ENCODE measurements at places on chromosomes 13 and 19.

GRCh38 chr13:47603365-47603764 lies 397.7 kb downstream of the SUCLA2 start:
- no peak for DNase-seq

GRCh38 chr13:32432856-32433255 lies 4.9 kb upstream of the N4BP2L1 start:
- no peak for DNase-seq

DNA sequence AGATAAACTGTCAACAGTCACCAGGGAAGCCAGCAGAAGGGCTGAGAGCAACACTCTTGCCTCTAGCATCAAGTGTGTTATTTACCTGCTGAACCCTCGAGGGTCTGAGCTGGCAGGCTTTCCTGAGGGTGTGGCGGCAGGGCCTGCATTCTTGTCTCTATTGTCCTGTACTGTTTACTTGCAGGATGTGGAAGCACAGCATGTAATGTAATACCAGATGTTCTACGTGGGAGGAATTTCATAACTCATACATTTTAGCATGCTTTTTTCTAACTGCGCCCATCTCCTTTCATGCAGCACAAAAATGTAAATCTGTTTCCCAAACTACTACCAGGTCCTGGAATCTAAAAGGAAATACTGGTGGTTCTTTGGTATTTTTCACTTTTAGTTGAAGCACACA lies 153.1 kb downstream of the RGCC start:
- no peak for DNase-seq

- DNase-seq = no peak
Observed at GRCh38 chr19:18669883-18670282, 13.6 kb upstream of the CRTC1 start.

DNA sequence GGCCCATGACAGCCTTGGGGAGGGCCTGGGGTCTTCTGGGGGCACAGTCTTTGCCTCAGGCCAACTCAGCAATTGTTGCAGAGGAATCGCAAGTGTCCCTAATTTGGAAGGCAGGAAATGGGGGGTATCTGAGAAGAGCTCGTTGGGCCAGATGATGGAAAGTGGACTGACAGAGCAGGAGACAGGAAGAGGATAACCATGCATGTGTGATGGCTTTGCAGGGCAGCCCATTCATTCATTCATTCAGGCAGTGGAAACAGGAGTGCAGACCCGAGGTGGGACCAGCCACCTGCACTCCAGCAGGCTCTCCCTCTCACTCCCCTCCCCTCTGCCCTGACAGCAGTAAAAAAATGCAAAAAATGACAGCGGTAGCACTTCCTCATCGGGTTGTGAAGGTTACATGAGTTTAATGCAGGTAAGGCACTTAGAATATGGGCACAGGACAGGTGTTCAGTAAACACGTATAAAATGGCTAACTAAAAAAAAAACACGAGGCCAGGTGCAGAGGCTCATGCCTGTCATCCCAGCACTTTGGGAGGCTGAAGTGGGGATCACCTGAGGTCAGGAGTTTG lies 5.0 kb upstream of the TMEM147 start:
- DNase-seq = no peak

DNA sequence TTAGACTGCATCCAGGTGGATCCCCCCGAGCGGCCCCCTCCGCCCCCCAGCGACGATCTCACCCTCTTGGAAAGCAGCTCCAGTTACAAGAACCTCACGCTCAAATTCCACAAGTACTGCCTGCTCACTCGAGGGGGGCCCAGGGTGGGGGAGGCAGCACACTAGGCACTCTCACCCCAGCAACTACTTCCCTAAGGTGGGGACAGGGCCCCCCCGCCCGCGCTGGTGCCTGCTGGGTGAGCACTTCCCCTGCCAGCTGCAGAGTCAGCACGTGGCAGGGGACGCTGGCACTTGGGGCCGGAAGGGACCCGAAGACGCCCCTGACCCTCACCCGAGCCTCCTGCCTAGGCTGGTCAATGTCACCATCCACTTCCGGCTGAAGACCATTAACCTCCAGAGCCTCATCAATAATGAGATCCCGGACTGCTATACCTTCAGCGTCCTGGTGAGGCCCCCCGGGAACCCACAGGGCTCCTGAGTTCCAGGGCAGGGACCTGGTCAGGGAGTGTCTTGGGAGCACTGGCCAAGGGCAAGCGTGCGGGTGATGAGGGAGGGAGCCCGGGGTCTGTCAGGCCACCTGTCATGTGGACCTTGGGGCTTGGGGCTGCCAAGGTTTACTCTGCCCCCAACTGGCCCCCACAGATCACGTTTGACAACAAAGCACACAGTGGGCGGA lies 5.2 kb downstream of the MCOLN1 start:
- no peak for DNase-seq

- DNase-seq = no peak
Observed at GRCh38 chr19:5262721-5263120, 77.9 kb downstream of the PTPRS start.

GRCh38 chr13:18949970-18950369 lies 231.7 kb downstream of the TUBA3C start:
- no peak for DNase-seq

- no peak for DNase-seq
Observed at GRCh38 chr13:75796825-75797224, 160.7 kb downstream of the LMO7 start.

DNA sequence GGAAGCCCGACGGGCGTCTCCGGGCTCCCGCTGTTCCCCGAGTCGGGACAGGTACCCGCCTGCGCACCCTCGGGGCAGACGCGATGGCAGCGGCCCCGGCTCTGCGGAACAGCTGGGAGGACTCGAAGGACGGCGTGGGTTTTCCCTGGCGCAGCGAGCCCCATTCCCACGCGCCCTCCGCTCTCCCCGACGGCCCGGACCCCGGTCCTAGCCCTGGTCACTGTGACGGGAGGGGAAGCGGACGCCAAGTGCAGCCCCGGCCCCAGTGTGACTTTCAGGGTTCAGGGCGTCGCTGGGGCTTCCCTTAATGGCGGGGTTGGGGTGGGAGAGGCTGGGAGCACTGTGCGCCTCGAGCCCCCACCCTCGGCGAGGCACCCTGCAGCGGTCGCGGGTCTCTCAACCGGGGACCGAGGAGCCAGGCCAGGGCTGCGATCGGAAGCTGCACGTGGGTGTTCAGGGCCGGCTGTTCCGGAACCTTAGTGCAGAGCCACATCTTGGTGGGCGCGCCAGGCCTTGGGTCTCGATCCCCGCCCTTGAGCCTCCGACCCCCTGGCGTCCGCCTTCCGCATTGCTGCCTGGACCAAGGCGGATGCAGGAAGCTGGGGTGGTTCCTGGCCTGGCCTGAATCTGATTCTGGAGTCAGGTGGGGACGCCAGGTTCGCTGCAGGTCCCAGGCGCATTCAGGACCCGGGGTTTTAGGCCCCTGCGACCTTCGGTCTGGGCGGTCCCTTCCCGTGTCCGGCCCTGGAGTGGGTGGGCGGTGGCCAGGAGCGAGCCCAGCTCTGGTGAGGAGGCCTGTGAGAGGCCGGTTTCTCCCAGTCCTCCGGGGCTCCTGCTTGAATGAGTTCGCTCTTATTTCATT lies 3.5 kb downstream of the LGALS7B start:
- DNase-seq = no peak

GRCh38 chr19:30784850-30785457 lies 412.8 kb downstream of the ZNF536 start:
- DNase-seq = peak; percentile 40

DNA sequence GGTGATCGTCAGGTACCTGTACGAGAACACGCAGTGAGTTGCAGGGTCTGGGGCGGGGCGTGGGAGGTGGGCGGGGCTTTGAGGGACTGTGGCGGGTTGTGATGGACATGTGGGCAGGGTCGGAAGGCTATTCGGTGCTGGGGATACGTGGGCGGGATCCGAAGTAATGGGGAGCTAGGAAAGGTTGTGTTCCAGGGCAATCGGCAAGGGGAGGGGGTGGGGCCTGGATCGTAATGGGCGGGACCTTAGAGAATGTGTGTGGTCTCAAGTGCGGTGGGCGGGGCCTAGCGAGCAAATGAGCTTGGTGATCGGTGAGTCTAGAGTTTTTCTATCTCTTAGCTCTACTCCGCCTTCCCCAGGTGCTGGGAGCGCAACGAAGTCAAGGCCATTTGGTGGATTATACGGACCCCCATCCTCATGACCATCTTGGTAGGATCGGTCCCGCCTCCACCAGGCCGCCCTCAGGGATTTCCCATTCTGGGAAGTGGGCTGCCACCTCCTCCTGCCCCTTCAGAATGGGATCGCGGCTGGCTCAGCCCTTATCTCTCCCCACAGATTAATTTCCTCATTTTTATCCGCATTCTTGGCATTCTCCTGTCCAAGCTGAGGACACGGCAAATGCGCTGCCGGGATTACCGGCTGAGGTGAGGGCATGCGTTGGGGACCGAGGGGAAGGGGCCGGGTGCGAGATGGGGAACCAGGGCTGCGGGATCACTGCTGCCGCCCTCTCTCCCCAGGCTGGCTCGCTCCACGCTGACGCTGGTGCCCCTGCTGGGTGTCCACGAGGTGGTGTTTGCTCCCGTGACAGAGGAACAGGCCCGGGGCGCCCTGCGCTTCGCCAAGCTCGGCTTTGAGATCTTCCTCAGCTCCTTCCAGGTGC lies 9.6 kb downstream of the GIPR start:
- peak; percentile 67 for DNase-seq

GRCh38 chr19:41416194-41416674 lies 10.9 kb downstream of the B3GNT8 start:
- no peak for DNase-seq

GRCh38 chr13:112968910-112969691 lies at the start of gene MCF2L:
Gene MCF2L (plus strand): TSS chr13:112969214. CDS start chr13:112969380, 166 bp downstream.
- peak; percentile 12 for DNase-seq

DNA sequence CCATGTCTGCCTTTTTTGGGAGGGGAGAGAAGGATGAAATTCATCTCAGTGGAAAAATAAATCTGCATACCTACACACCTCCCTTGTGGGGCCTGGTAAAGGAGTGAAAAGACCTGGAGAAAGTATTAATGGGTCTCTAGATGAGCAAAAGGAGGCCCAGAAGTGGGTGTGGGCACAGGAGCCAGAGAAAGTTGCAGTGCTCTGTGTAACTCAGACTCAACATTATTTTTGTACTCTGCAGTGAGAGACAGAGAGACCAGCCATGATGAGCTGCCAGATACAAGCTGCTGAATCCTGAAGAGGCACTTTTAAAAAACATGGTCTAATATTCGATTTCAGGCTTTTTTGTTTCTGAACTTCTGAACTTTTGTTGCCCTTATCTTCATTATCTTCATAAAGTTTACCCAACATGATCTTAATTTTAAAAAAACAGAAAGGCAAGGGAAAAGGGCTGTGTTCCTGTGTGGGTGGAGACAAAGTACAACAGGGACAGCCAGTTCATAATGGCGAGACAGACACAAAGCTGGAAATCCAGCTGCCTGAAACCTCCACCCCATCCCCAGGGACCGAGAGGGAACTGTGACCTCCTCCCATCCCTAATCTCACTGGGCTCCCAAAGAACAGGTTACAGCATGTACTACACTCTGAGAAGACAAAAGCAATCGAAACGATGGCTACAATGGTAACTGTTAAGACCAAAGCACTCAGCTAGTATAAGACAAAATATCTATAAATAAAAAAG lies 77.2 kb downstream of the KLF12 start:
- DNase-seq = no peak

DNA sequence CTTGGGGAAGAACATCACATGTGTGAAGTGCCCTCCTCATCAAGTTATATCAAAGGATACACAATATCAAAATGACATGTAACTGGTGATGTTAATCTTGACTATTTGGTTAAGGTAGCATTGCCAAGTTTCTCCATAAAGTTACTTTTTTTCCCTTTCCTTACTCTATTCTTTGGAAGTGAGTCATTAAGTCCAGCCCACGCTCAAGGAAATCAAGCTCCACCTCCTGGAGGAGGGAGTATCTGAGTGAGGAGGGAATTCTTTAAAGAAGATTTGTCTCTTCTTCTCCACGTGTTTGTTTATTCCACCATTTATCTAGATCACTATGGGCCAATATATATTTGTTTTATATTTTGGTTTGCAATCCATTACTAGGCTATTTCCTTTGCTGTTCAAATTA lies 33.6 kb upstream of the FNDC3A start:
- DNase-seq = no peak

- DNase-seq = no peak
Observed at GRCh38 chr13:30077240-30077735, 226.9 kb upstream of the UBL3 start.

GRCh38 chr19:13864667-13865570 lies 12.0 kb upstream of the NANOS3 start:
- DNase-seq = no peak

- no peak for DNase-seq
Observed at GRCh38 chr19:10292206-10292788, 2.5 kb downstream of the ICAM5 start.

DNA sequence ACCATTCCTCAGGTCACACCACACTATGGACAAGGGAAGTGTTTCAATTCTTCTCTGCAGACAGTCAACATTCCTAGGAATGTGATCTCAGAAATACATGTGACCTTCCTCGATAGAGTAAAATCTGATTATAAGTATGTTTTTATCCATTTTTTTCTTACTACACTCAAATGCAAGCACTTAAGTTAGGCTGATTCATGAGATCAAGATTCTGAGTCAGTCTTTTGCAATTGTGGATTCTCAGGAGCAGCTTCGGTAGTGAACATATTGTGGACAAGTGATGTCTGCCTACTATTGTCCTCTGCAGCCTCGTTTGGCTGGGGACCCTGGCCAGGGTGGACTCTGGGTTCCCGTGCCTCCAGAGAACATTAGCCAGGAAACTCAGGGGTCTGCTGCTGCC lies 3.2 kb downstream of the SERPINE3 start:
- DNase-seq = no peak

- DNase-seq = no peak
Observed at GRCh38 chr19:58350001-58350861, 3.1 kb downstream of the A1BG start.

DNA sequence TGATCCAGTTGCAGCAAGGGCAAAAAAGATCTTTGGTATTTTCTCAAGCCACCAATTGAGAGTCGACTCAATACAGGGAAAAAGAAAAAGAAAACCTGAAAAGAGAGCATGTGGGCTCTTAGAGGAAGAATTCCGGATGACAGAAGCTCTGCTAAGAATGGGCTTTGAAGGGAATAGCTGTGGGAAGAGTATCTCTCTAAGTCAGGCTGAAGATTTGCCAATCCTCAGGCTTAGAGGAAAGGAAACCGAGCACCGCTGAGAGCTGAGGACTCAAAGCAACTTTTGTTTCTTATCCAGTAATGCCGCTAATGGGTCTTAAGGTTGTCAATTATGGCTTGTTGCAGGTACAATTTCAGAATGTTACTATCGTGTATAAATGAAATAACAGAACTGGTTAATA lies 166.4 kb downstream of the EFNB2 start:
- no peak for DNase-seq

DNA sequence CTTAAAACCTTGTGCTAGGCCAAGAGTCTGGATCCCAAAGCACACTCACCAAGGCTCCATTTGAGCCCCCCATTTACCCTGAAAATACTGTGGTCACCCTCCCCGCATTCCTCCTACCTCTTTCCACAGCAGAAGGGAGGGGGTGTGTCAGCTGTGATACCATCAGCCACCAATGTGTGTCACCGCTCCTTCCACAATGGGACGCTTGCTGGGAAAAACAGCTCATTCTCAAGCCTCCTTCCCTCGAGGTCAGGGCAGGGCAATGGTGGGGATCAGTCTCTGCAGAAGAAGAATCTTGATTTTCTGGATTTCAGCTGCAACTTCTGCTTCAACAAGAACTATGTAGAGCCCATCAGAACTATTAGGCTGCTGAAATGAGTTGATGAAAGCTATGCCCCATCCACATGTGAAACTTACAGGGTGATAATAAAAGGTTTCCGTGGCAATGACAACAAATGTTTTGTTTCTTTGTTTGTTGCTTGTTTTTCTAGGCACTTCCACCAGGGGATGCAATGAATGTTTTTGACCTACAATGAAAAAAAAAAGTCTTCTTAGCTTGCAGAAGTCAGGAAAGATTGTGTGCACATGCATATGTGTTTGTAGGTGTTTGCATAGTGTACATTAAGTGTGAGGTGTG lies 26.4 kb upstream of the ZNF507 start:
- no peak for DNase-seq
